Stimulated activated CD4-positive, alpha-beta T cell treated with anti-CD3 and anti-CD28 coated beads, Interleukin-2, amount 100 ng/mL, for 48 hours (primary cell): ENCODE measurements at places on chromosomes 12 and 14.
A peak's percentile ranks its signal among the peaks of the same experiment; 100 is the strongest.

GRCh38 chr14:36014236-36014635 is 162.3 kb downstream of the PTCSC3 start:
- DNase-seq = no peak

DNA sequence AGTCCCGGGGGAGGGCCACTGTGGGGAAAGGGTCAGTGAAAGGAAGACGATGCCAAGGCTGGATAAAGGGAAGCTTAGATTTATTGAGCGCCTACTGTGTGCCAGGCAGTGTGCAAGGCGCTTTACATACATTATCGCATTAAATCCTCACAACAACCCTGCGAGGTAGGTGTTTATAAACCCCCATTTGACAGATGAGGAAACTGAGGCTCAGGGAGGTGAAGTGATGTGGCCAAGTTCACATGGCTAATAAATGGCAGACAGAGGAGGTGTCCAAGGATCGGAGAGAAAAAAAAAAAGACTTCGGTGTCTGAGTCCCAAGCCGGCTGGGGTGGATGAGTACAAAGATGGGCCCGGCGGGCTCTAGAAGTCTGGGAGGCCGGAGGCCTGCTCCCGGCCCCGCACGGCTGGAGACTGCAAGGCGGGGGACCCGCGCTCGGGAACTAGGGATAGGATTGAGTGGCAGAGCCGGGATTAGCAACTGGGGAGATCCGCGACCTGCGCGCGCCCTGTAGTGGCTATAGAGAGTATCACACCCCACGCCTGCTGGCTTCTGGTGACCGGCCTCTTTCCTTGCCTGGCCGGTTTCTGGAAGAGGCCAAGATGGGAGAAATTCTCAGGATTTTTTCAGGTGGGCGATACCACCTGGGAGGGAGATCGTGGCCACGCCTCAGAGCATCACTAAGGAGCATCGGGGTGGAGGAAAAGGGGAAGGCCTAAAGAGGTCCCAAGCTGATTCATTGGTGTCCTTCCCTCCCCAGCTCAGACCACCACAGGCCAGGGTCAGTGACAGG is 3.9 kb downstream of the DDN start:
- DNase-seq = peak; percentile 51

GRCh38 chr12:97555547-97556187 is 93.1 kb downstream of the RMST start:
- DNase-seq = no peak

- DNase-seq = no peak
These were observed 594 bp upstream of the CEP170B start for GRCh38 chr14:104864267-104865080.

DNA sequence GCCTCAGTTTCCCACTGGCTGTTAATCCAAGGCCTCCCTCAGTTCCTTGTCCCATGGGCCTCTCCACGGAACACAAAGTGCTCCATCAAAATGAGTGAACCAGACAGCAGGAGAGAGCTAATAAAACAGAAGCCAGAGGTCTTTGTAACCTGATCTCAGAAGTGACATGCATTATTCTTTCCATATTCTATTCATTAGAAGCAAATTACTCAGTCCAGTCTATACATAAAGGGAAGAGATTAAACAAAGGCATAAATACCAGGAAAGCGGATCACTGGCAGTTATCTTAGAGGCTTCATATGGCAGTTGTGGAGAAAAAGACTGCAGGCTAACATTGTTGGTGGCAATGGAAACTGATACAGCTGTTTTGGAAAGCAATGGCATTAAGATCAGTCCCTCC is 170.6 kb upstream of the GARIN6 start:
- DNase-seq = no peak

DNA sequence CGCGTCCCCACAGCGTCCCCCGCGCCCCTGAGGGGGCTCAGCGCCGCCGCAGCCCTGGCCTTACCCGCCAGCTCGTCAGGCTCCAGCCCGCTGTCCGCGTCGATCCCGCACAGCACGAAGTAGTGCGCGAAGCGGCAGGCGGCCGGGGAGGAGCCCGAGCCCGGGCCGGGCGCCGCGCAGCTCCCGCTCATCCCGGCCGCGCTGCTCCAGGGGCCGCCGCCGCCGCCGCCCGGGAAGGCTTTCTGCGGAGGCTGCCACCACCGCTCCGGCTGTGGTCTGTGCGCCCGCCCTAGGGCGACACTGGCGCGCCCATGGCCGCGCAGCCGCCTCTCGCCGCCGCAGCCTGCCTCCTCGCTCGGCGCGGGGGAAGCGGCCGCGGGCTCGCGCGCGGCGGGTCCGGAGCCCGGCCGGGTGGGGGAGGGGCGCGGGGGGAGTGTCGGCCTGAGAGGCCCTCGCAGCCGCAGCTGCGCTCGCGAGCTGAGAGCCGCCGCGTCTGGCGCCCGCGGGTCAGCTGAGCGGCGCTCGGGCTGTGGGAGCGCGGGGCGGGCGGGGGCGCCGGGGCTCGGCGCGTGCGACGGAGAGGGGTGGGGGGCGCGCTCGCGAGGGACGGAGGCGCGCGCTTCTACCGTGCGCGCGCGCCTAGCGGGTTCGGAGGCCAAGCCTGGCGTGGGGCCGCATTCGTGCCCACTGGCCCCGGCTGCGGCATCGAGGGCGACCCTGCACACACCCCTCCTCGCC is at the start of gene DENND5B:
TSS of gene DENND5B (minus strand) at position 495 of the 738 bp plus-strand sequence. CDS start at position 191, 304 bp downstream.
- peak; percentile 10 for DNase-seq

DNA sequence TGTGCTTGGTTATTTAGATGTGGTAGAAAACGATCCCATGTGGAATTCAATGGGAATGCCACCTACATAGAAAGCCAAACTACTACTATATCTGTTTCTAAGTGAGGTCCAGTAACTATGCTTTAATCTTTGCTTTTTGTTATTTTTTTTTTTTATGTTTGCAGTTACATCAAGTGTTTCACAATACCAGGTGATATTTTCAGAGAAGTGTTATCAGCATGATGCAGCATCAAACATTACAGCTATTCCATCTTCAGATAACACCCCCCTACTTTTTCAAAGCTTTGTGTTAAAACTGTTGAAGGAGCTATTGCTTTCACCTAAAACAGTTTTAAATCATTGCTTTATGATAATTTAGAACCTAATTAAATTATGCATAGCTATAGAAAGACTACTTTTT is 163.8 kb upstream of the SLC16A7 start:
- DNase-seq = no peak

DNA sequence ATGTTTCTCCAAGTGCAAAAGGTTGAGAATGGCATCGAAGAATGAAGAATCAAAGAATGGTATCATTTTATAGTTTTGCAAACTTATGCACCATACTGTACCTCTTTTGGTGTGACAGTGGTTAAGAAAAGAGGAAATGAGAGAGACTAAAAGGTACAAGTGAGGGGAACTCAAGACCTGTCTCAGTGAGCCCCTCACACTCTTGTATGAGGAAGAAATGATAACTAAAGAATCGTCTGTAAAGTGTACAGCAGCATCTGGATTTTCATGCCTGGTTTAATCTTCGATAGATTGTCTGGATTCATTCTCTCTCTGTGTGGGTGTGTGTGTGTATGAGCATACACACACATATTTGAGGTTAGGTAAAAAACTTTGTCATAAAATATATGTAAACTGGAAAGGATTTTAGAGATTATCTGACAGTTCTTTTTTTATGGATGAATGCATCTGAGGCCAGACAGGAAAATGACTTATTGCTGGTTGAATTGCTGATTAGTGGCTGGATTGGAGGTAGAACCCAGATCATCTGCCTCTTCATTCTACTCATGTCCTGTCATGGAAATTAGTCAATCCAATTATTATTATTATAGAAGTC is 16.0 kb upstream of the SLC38A2 start:
- DNase-seq = no peak

- DNase-seq = no peak
These were observed 45.7 kb upstream of the CPM start for GRCh38 chr12:68978678-68979077.

- DNase-seq = no peak
These were observed 32.6 kb upstream of the LMNTD1 start for GRCh38 chr12:25585662-25586061.

GRCh38 chr14:24399999-24400718 is 1.4 kb downstream of the NYNRIN start:
- no peak for DNase-seq

- DNase-seq = no peak
These were observed 68.2 kb upstream of the BDKRB2 start for GRCh38 chr14:96136371-96137005.

DNA sequence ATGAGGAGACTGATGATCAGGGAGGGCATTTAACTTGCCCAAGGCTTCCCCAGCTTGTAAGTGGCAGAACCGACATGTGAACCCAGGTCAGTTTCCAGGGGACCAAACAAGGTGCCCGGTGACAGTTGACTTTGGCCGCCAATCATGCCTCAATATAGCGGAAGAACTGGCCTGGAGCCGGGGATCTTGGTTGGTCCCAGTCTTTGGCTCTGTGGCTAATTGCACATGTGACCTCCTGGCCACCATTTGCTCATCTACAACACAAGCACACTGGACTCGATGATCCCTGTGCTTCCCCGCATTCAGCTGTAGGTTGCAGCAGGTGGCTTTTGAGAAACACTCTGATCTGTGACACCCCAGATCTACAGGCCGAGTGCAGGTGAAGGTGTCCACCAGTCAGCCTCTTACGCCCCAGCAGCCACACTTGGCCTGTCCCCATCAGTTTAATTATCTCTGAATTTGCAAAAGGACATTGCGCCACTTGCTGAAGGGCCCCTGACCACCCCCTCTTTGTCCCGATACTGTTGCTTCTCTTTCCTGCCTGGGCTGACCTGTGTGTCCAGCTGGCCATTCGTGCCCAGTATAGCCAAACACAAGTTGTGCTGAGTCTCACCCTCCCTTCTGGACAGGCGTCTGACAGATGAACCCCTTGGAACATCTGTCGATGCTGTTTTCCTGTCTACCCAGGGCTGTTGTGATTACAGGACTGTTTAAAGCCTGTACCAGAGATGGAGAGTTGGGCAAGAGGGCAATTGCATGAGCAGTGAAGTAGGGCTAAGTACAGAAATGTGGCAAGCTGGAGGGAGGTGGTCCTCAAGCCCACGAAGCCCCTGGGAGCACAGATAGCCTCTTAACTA is 14.1 kb downstream of the ACACB start:
- DNase-seq = no peak

- DNase-seq = no peak
These were observed 256.8 kb upstream of the DDHD1 start for GRCh38 chr14:53409969-53410368.

- DNase-seq = no peak
These were observed 110.8 kb upstream of the KRAS start for GRCh38 chr12:25361511-25361910.
